ENCODE measurements at places on chromosomes 7 and 10.

GRCh38 chr7:117158941-117159697, 163.7 kb downstream of the WNT2 start:
- DNase-seq: no peak

GRCh38 chr7:133789974-133790373, 337.2 kb upstream of the LRGUK start:
- no peak for DNase-seq

DNA sequence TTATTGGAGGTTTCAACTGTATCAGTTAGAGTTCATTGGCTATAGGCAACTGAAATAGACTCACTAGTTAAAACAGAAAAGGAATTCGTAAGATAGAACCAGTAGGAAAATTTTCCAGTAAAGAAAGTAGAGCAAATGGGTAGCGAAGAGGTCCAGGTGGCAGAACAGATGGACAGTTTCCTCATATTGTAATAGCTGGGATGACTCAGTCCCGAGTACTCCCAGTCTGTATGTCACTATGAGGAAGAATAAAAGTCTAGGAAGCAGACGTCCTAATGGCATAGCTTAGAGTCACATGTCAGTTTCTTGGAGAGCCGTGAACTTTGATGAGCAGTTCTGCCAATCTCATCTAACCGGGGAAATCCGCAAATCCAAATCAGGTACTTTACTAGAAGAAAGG, 95.3 kb downstream of the RNF32 start:
- no peak for DNase-seq

- DNase-seq: no peak
Measured at GRCh38 chr7:131255242-131255641, 72.4 kb upstream of the MKLN1 start.

DNA sequence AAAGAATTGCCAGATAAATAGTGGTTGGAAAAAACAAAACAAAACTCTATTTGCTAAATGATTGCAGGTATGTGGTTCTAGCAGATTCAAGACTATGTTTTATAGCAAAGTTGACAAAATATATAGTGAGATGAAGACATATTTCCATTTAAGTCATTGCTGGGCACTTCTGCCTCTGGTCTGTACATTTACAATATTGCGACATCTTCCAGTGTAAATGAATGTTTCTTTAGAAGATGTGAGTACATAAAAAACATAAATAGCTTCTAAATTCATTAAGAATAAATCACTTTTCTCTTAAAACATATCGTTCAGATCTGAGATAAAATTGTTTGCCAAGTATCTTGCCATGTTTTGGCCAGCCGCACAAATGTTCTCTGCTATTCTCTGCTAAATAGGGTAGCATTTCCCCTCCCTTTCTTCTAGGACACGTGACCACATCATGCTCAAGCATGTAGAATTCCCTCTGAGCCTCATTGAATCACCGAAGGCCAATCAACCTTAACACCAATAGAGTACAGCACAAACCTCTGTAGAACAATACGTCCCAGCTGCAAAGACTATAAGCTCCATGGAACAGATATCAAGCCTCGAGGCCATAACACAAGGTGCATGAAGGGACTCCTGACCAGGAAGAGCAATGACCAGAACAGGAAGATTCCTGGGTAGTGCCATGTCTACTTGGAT, 1173.3 kb downstream of the GATA3 start:
- DNase-seq: no peak

DNA sequence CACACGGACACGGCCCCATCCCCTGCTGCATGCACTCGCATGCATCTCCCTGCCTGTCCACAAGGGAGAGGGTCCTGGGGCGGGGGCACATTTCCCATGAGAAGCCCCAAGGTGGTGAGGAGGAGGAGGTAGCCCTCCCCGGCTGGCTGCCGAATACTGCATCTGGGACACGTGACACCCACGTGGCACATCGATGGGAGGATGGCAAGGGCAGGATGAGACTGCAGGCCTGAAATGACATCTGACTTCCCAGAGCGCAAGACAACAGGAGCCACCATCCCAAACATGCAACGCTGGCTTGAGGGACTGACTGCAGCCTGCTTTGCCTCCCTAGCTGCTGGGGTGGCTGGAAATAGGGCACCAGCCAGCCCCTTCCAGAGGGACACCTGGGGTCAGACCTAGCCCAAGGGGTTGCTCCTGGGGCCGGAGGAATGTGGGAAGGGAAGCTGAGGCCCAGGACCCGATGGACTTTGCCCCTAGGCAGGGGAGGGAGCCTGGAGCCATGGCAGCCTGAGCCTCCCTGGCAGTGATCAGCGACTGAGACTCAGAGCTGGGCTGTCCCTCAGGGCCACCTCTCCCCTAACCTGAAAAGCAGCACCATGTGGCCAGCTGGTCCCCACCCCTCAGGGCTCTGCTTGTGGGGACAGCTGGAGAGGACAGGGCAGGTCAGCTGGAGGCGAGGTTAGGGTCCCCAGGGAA, 16.1 kb downstream of the BUD23 start:
- DNase-seq: no peak

- DNase-seq: no peak
Measured at GRCh38 chr10:92891885-92892690, 43.8 kb downstream of the EXOC6 start.

DNA sequence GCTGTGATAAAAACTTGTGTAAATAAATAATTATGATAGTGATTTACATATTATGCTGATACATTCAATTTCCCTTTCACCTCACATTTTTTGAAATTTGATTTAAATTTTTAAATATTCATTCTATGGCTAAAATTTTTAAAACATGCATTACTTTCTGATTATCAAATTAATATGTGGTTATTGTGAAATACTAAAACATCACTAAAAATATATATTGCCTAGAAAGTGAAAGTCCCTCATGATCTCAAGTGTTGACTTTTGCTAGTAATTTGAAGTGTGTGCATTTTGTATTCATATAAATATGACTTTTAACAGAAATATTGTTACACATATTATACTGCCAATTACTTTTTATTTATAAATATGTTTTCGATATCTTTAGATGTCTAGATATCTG, 3.1 kb downstream of the LRRC72 start:
- DNase-seq: no peak

- DNase-seq: no peak
Measured at GRCh38 chr7:46032942-46033341, 111.9 kb upstream of the IGFBP3 start.

DNA sequence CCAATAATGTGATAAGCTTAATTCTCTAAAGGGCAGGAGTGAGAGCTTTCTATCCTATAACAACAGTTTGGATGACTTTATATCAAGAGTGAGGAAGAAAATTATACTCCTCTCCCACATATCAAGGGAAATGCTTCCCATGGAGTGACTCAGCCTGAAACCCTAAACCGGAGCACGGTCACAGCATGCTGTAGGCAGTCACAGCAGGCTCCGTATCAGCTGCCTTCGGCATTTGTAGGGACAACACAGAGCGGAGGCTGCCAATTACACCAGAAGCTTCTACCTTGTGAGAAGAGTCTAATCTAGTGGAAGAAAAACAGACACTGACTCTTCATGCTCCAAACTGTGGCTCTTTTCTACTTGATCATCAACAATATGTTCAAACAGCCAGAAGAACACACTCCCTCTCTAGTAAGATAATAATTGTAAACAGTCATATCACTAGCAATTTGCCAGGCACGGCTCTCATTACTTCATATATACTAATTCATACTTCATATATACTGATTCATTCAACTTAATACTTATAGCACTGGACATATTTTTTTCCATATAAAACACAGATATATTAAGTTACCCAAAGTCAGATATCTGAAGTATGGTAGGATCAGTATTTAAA, 65.9 kb downstream of the DGKB start:
- DNase-seq: no peak

DNA sequence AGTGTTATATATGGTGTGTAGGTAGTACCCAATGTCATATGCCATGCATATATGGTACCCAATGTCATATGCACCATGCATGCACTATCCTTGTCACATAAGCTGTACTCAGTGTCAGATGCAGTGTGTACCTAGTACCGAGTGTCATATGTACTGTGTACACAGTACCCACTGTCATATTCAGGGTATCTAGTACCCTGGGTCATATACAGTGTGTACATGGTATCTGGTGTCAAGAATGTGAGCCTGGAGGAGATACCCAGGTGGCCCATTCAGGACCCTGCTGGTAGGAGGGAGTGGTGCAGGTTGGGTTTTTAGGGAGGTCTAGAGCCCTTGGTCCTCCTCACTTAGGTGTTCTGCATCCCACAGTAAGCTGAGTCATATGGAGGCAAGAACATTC, 1.8 kb downstream of the ZMYND11 start:
- peak; percentile 62 for DNase-seq

DNA sequence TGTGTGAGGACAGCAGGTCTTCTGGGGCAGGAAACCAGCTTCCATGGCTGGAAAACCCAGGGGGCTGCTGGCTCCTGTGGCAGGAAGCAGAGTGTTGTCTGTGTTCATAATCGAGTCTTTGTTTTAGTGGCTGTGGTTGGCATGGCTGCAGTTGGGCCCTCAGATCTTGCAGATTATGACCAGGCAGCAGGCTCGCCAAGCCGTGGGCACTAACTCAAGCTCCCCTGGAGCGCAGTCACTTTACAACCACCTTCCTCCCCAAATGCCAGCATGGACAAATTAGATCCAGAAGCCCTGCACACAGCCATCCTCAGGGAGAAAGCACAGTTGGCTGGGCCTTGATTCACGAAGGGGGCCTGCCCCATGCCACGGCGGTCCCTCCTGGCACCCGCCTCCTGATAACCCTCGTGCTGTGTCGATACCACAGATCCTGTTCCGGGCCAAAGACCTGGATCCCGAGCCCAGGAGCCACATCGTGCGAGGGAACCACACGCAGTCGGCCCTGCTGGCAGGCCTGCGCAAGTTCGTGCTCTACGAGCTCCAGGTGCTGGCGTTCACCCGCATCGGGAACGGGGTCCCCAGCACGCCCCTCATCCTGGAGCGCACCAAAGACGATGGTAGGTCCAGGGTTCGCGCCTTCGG, 552.5 kb upstream of the FOXK1 start:
- no peak for DNase-seq

GRCh38 chr10:101906586-101907183, 63.1 kb upstream of the KCNIP2 start:
- DNase-seq: peak; percentile 34

DNA sequence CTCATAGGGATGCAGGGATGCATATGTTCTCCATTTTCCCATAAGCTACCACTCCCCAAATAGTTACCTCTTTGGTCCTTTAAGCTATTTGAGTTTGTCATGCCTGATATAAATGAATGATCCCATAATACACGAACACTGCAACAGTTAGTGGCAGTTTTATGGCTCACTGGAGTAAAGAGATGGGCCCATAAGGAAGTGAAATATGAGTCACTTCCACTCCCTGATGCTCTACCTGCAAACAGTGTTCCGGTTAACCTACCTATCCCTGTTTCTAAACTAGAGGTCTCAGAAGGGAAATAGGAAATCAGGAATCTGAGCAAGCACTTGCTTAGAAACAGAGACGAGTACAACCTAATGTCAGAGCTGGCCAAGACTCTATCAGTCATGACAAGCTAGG, 71.7 kb downstream of the CALD1 start:
- no peak for DNase-seq

- no peak for DNase-seq
Measured at GRCh38 chr7:119046068-119046467, 821.6 kb downstream of the ANKRD7 start.

DNA sequence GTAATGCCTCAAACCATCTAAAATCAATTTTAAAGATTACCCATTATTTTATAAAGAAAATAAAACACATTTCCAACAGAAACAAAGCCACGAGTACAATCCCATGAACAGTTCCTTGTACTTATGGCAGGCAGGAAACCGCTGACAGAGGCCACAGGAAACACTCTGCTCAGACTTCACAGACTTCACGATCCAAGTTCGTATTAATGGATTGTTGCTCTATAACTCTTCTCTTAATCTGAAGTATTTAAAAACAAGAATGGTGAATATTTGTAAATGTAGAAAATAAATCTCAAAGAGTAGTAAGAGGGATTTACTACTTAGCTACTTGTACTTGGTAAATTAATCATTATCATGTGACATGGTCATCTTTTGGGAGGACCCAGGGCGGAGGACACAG, 78.3 kb downstream of the SNX10 start:
- DNase-seq: peak; percentile 47

- DNase-seq: no peak
Measured at GRCh38 chr7:127888411-127888810, 142.8 kb downstream of the LRRC4 start.

DNA sequence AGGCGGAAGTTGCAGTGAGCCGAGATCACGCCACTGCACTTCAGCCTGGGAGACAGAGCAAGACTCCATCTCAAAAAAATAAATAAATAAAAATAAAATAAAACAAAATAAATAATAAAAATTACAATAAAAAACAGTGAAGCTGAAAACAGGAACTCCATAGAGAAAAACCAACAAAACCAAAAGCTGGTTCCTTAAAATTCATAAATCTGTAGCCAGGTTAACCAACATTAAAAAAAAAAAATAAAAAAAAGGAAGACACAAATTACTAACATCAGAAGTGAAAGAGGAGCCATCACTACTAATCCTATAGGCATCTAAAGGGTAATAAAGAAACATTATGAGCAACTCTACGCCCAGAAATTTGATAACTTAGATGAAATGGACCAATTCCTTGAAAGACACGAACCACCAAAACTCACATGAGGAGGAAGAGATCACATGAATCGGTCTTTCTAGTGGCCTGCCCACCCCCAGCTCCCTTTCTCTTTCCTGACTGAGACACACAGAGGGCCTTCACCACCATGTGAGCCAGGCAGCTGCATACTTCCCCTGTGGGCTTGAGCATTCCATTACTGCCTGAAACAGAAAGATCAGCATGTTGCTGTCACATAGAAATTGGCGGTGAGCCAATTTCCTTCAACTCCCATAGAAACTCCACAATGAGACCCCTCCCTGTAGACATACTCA, 208.7 kb downstream of the MAD1L1 start:
- DNase-seq: no peak

DNA sequence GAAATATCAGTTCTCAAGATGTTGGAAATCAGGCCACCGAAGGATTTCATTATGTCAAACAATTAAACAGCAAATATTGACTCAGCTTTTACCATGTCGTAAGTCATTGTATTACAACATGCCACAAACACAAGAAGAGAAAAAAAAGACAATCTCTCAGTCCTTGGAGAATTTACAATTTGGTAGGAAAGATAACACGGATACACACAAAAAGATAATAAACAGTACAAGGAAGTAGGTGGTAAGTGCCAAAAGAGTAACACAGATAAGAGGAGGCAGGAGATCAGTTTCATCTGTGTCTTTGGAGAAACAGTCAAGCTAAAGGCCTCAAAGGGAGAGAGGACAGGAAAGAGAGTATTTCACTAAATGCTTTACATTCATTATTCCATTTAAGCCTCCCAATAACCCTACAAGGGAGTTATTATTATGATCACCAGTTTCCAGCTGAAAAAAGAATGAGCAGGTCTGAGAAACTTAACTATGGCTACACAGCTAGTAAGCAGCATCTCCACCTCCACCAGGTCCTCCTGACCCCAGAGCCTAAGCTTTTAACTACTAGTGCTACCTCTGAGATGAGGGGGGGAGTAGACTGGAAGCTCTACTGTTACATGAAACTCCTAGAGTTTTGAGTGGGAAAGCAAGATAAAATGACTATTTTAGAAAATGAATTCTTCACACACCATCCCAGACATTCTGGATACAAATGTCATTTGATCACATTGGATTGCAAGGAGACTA, 13.9 kb upstream of the DNAJC1 start:
- no peak for DNase-seq
